Putamen (tissue), 1 donor: ENCODE measurements at places on chromosomes 12 and 14.

GRCh38 chr14:70692210-70692609, 50.5 kb downstream of the TTC9 start:
- peak; percentile 13 for DNase-seq

GRCh38 chr12:78359520-78359919, 505.1 kb upstream of the SYT1 start:
- no peak for DNase-seq

DNA sequence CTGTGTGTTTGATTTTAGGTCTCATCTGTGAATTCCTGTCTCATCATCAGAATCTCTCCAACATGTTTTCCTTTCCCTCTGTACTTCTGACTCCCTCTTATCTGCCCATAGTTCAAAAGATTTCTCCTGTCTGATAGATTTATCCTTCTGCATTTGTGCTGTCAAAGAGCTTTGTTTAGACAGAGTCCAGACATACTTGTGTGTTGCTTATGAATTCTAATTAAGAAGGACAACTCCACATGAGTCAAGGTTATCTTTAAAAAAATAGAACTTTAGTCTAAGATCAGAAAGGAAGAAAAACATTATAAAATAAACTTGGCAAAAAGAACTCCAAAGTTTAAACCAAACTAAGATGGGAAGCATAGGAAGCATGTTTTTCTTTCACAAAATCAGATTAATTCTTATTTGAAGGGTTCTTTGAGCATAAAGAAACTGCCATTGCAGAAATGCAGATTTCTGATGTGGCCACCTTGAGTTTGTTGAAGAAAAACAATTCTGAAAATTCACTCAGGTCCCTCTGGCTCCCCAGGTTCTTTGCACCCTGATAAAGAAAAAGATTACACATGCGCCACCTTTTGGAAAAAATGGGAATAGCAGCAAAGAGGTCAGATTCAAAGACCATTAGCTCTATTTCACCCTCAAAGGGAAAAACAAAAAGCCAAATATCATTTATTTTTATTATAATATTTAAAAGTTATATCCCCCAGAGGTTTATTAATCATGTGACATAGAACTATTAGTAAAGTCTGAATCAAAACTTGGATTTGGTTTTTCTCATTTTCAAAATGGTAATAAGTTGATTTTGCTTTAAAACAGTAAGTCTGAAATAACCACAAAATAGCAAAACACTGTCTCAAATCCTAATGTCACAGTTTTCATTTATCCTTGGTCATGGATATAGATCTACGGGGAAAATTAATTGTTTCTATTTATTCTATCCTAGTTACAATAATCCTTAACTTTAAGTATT, 143.7 kb upstream of the DCN start:
- peak; percentile 32 for DNase-seq

GRCh38 chr12:31715283-31715825, 13.5 kb downstream of the AMN1 start:
- DNase-seq: no peak

- no peak for DNase-seq
Measured at GRCh38 chr12:124543052-124543589, 24.3 kb downstream of the NCOR2 start.

DNA sequence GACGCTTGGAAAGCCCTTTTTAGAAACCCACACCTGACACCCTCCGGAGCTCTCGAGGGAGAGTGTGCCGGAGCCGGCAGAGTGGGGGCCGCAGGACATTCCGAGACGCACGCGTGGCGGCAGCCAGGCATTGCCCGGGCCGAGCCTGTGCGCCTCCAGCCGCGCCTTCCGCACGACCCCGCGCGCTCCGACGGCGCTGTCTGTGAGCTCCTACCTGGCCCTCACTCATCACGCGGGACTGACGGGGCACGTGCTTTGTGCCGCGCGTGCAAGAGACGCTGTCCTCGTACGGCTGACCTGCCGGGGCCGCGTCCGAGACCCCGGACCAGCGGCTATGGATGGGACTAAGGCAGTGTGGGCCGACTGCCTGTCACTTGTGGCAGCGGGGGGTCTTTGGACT, 5.2 kb downstream of the GALNT9 start:
- no peak for DNase-seq

DNA sequence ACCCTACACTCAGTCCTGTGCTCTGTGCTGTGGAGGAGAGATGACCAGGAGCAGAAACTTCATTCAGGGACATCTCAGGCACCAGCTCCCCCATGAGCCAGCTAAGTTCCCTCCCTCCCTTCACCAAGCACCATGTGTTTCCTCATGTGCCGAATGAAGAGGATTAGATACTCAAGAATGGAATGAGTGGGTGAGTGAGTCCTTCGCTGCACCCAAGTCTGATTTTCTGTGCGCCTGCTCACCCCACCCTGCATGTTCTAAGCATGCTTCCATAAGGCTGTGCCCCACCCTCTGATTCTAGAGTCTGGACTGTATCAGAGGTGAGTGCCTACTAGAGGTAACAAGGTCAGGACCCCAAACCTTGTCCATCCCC, 12.1 kb downstream of the SERPINA5 start:
- no peak for DNase-seq

DNA sequence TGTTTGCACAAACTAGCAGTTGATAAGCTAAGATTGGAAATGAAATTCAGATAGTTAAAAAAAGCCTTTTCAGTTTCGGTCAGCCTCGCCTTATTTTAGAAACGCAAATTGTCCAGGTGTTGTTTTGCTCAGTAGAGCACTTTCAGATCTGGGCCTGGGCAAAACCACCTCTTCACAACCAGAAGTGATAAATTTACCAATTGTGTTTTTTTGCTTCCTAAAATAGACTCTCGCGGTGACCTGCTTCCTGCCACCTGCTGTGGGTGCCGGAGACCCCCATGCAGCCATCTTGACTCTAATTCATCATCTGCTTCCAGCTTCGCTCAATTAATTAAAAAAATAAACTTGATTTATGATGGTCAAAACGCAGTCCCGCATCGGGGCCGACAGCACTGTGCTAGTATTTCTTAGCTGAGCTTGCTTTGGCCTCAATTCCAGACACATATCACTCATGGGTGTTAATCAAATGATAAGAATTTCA, 335.6 kb downstream of the TMEM121 start:
- no peak for DNase-seq

- DNase-seq: no peak
Measured at GRCh38 chr12:50517421-50518048, 12.8 kb downstream of the DIP2B start.

- no peak for DNase-seq
Measured at GRCh38 chr14:101563352-101563653, 2.0 kb downstream of the DIO3 start.

DNA sequence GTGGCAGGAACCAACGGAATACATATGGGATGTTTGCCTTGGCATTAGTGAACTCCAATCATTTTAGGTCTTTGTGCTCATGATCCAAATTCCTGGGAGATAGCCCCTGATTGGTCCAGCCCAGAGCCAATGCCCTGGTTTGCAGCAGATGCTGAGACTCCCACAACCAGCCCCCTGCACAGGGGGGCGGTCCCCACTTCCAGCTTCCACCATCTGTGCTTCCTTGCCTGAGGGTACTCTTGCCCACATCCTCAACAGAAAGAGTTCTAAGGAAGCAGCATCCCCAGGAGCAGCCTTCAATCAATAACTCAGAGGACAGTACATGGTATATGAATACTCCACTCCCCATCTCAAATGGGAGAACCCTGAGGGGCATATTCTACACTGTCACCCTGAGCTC, 39.7 kb upstream of the FICD start:
- no peak for DNase-seq

GRCh38 chr14:21748869-21749303, 75.3 kb upstream of the OR4E1 start:
- DNase-seq: peak; percentile 48

- DNase-seq: no peak
Measured at GRCh38 chr12:63149909-63150712, 890 bp downstream of the AVPR1A start.

- no peak for DNase-seq
Measured at GRCh38 chr14:100660882-100661635, 65.6 kb upstream of the DLK1 start.

DNA sequence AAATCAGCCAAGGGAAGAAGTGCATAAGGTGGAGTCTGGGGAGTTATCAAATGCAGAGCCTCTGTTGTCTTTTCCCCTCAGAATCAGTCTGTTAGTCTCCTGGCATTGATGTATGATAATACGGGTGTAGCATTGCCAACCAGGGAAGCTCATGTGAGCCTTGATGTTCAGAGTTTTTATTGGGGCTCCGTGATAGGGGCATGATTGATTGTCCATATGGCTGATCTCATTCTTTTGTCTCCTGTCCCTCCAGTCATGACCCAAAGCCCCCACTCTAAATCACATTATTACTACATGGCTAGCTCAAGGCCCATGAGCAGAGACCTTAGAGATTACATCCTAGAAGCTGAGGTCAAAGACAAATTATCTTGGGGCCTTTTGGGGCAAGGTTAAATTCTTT, 140.9 kb downstream of the NUBPL start:
- no peak for DNase-seq

DNA sequence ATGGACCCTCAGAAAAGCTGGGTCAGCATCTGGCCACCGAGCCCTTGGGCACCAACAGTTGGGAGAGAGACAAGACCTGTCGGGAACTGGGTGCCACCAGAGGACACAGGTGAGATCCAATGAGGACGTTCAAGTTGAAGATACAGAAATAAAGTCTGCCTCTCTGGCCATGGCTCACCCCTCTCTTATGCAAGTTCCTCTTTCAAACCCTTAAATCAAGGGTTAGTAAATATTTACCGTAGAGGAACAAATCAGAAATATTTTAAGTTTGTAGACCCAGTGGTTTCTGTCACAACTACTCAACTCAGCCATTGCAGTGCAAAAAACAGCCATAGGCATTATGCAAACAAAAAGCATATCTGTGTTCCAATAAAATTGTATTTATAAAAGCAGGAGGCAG, 76.5 kb upstream of the HSPB8 start:
- DNase-seq: no peak

GRCh38 chr12:112986291-112986800, 8.0 kb downstream of the OAS2 start:
- DNase-seq: no peak

GRCh38 chr14:70415788-70416187, 1.1 kb downstream of the SYNJ2BP start:
- DNase-seq: no peak

DNA sequence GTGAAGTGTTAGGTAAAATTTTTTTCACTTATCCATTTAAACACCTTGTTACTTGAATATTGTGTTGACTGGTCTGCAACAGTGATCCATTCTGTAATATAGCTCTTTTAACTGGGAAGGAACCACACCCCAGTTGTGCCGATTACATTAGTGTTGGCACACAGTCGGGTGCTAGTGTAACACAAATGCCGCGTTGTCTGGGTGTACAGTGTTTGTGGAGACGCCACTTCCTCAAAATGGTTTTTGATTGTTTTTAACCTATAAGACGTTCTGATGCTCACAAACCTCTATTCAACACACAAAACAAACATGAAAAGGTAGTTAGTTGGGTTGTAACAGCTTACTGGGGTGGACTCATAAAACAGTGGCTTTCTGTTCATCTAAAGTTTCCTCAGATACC, 48.0 kb upstream of the TRAF3 start:
- DNase-seq: no peak

GRCh38 chr14:101457936-101458740, 103.2 kb upstream of the DIO3 start:
- DNase-seq: no peak
